NCI-H1694 (cell line): ENCODE measurements at places on chromosomes 4 and X.

DNA sequence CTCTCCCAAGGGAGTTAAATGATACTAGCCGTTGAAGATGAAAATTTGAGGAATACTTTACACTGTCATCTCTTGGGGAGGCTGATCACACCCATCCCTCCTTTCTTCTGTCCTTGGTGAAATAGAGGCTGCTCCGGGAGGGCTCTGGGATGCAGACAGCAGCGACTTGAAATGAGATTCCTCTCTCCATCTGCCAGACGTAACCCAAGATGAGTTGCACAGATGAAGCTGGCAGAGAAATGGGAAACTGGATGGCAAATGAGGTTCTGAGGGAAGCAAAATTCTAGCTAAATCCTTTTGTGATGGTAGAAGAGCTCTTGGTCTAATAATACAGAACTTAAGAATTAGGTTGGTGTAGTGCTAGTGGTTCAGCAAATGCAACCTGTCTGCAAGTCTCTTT is 201.4 kb downstream of the AASDH start:
- no peak for DNase-seq

DNA sequence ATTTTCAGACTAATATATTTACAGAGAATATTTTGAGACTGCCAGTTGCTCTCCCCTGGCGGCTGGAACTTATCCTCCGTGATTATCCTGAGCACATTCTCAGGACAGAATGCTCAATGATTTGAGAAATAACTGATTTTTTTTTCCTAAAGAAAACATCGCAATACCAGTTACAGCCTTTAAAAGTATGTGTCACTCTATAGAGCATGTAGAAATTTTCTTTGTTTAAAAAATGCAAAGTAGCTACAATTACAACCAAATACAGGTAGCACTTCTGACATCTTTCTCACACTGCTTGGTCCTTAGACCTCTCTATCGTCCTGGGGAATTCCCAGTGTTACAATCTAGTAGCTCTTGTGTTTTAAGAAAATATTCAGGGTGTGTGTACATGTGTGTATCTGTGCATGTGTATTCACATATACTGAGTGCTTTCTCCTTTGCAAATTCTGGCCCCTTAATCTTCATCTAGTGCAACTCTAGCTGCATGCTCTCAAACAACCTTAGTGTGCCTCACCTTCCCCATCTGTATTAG is 13.8 kb downstream of the APBB2 start:
- no peak for DNase-seq

GRCh38 chrX:68880846-68881552 is 52.2 kb downstream of the EFNB1 start:
- DNase-seq, result no peak

GRCh38 chrX:136166221-136166855 is 19.0 kb downstream of the FHL1 start:
- no peak for DNase-seq

DNA sequence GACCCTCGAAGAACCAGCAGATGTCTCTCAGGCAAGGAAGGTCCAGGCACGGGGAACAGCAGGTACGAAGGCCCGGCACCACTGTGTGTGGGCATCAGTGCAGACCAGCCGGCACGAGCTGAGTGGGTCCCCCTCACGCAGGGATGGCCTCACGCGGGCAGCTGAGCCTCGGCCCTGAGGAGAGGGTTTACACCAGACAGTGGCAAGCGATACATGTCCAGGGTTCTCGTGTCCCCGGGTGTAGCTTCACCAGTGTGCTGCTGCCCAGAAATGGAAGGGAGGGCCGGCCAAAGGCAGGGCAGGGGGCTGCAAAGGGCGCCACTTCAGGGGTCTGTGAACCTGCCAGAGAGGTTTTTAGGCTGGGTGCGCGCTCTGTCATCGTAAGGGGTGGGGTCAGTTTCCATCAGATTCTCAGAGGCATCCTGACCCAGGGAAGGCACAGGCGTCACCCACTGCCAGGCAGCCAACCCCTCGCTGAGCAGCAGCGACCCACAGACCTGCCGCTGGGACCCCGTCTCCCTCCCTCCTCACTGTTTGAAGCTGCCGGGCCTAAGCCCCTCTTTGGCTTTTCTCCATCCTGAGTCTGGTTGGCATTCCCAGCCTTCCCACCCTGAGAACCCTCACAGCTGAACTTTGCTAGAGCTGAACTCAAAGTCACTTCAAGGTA is 107.0 kb downstream of the CPZ start:
- no peak for DNase-seq

- no peak for DNase-seq
Observed at GRCh38 chr4:147101678-147102077, 156.0 kb upstream of the TTC29 start.

- DNase-seq, result no peak
Observed at GRCh38 chr4:98801259-98801725, 127.6 kb downstream of the EIF4E start.

GRCh38 chr4:154604696-154605200 is 7.7 kb downstream of the FGG start:
- no peak for DNase-seq

GRCh38 chr4:65467068-65467680 is 203.1 kb downstream of the EPHA5 start:
- DNase-seq, result no peak

GRCh38 chr4:152255437-152255836 is 280.5 kb downstream of the FBXW7 start:
- no peak for DNase-seq
